CD8-positive, alpha-beta T cell (primary cell): ENCODE measurements at places on chromosomes 2 and 18.

- no peak for DNase-seq
Measured at GRCh38 chr18:46574743-46575115, 82.3 kb downstream of the LOXHD1 start.

DNA sequence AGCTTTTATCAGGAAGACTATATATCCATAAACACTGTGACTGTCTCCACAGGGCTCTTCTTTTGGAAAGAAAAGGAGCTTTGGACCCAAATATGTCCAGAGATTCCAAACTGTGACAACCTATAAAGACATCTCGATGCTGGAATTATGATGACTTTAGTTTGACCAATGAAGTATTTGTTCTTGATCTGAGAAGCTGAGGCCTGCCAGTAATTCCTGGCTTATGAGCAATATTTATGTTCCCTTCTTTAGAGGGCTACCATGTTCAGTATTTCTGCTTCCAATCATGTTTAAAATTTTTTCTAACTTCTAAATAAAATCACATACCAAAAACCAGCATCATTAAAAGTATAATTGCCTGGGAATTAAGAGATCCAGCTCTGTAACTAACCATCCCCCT is 41.1 kb downstream of the FEZ2 start:
- DNase-seq, result no peak

DNA sequence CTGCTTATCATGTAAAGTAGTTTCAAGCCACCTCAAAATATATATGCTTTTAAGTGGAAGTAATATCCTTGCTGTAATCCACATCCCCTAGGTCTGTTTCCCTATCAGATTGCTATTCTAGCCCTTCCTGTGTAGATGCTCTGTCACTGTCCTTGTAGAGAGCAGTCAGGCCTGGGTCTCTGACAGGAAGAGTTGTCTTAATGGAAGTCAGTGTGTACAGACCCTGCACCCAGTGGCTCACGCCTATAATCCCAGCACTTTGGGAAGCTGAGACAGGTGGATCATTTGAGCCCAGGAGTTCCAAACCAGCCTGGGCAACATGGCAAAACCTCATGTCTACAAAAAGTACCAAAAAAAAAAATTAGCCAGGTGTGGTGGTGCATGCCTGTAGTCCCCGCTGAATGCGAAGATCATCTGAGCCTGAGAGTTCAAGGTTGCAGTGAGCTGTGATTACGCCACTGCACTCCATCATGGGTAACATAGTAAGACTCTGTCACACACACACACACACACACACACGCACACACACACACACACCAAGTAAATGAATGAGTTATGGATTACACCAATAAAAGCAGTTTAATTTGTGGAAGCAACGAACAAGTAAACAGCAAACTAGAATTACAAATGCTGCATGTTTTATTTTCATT is 70.2 kb upstream of the DSC1 start:
- DNase-seq, result no peak

GRCh38 chr18:45136381-45137086 is 455.8 kb downstream of the SETBP1 start:
- DNase-seq, result no peak

- no peak for DNase-seq
Measured at GRCh38 chr2:42829671-42830440, 37.5 kb upstream of the HAAO start.

GRCh38 chr2:153386481-153386897 is 92.1 kb downstream of the RPRM start:
- DNase-seq, result no peak

GRCh38 chr18:22432657-22433137 is 15.0 kb upstream of the CTAGE1 start:
- DNase-seq, result no peak

DNA sequence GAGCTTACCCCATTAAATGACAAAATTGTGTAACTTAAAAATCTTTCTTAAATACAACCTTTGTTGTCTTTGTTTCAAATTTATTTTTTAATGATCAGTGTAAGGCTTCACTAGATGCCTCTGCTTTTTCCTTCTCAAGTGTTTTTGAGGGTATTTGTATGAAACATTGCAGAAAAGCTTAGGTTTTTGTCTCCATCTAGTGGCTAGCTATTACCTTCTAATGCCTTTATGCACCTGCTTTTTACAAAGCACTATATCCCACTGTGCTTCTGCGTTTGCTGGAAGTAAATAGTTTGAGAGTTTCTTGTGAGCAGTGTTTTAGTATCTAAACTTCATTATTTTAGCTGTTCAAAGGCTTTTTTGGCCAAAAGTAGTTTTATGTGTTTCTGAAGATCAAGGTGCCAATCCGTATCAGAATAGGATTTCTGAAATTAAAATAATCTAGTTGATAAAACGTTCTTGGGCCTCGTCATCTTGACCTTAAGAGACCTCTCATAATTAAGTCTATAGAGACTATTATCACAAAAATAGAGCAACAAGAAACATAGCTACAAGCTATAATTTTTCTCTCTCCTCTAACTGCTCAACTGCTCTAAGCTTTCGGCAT is 47.0 kb downstream of the IWS1 start:
- DNase-seq, result no peak

- DNase-seq, result no peak
Measured at GRCh38 chr18:35331367-35332087, 12.7 kb downstream of the ZNF24 start.

DNA sequence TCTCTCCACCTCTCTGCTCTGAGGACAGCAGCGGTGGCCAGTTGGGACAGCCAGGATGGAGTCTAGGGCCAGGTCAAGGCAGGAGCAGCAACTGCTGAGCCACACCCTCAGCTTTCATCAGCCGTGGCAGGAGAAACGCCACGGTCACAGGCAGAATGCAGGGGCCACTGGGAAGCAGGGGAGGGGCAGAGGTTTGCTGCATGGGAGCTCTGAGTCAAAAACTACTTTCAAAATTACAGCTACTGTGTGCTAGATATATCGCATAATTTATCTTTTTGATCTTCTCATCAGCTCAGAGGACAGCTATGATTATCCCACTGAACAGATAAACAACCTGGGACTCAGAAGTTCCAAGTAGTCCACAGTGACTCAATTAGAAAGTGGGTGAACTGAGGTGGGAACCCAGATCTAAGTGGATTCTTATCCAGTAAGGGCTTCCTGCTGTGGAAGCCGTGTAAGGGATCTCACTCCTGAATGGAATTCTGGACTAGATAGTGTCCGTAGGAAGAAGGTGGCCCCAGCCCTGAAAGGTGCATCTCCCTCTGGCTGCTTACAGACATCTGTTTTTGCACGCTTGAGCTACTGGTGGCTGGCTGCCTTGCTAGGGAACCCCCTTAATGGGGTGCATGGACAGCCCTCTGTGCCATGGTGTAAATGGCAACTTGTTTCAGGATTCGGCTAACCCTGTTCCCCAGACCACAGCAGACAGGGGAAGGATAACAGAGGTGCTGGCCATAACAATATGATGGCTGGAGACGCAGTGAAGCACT is 194.6 kb upstream of the SMAD2 start:
- no peak for DNase-seq

GRCh38 chr18:6745504-6746031 is 16.1 kb downstream of the ARHGAP28 start:
- DNase-seq, result no peak

DNA sequence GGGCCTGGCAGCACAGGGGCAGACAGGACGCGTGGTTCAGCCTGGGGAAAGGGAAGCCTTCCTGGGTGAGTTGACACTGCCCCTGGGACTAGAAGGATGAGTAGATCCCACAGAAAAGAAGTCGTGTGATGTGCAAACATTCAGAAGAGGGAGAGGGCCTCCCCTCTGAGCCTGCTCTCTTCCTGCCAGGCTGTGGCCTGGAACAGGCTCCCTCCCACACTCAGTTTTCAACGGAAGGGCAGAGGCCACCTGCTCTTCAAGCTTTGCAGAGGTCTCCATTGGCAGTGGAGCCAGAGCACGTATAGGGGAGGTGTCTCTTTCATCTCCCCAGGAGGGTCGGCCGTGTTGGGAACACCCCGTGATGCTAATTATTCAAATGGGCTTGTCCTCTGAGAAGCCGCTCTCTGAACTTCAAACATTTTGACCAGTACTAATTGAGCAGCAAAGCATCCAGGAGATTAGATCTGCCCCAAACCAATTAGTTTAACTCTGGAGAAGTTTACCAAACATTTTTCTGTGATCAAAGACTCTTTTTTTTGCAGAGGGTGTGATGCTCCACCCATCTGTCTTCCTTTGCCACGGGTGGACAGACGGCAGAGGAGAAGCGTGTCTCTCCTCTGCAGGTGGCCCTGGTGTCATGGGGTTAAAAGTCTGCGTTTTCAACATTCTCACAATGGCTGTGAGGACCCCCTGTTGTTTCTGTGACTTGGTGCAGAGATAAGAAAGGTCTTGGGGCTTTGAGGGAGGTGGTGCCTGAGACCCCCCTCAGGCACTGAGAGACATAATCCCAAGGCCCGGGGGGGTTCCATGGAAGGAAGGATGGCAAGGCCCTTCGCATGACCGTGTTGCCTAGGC is 29.5 kb upstream of the ODC1 start:
- no peak for DNase-seq

GRCh38 chr2:146786396-146786795 is 1058.4 kb upstream of the ACVR2A start:
- DNase-seq, result no peak

DNA sequence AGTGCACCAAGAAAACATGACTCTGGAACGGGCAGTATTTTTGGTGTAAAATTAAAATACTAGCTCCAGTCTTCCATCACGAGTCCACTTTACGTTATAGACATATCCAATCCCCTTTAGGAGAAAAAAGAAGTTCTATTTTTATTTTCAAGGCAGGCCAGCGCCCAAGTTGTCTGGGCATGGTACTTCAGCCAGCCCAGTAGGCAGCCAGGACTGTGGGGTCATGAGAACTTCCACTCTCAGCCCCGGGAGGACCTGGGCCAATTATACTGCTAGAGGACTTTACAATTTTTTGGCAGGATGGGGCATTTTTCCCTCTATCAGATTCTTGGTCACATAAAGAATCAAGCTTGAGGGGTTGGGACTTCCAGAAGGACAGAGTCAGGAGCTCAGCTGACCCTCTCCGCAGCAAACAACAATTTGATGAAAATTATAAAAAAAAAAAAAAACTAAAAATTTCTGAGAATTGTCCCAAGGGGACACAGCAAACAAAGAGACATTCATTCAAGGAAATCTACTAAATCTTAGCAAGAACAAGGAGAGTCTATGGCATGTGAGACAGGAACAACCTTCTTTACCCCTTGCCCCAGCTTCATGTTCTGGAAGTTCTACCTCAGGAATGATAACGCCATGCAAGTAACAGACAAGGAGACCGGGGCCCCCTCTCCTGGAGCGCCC is 37.3 kb upstream of the B3GNT2 start:
- no peak for DNase-seq

DNA sequence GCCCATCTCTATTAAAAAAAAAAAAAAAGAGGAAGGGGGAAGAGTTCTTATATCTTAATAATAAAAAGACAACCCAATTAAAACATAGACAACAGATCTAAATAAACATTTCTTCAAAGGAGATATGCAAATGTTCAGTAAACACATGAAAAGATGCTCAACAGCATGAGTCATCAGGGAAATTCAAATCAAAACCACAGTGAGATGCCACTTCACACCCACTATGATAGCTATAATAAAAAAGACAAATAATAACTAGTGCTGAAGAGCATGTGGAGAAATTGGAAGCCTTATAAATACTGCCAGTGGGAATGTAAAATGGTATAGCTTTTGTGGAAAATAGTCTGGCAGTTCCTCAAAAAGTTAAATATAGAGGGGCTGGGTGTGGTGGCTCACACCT is 61.5 kb upstream of the CYP20A1 start:
- peak; percentile 35 for DNase-seq

- no peak for DNase-seq
Measured at GRCh38 chr2:132441051-132441450, 24.4 kb downstream of the GPR39 start.

GRCh38 chr2:171747371-171747770 is 60.1 kb downstream of the DYNC1I2 start:
- no peak for DNase-seq

DNA sequence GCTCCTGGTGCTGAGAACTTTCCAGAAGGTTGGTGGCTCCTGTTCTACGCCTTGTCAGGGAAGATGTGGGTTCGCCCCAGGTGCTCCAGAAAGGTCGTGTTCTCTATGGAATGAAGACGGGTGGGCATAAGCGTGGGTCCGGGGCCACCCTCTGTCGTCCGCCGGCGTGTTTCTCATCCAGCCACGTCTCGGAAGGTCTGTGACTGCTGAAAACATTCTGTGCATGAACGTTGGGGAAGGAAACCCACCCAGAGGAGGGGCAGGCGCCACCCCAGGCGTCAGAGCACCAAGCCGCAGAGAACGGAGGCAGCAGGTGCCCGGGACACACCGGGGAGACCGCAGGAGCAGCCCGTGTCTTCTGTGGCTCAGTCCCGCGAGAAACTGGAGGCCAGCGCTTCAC is 118.2 kb downstream of the RTP5 start:
- DNase-seq, result no peak

DNA sequence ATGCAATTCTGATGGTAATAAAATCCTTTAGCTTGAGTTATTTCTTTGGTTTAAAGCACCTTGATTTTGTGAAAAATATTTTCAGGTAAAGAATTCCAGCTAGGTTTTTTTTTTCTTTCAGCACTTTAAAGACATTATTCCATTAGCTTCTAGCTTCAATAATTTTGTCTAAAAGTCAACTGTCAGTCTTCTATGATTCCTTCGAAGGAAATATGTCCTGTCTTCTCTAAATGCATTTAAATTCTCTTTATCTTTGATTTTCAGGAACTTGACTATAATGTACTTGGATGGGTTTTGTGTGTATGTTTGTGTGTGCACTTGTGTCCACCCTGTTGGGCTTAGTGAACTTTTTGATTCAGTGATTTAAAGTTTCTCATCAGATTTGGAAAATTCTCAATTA is 4.7 kb downstream of the LONRF2 start:
- DNase-seq, result no peak

DNA sequence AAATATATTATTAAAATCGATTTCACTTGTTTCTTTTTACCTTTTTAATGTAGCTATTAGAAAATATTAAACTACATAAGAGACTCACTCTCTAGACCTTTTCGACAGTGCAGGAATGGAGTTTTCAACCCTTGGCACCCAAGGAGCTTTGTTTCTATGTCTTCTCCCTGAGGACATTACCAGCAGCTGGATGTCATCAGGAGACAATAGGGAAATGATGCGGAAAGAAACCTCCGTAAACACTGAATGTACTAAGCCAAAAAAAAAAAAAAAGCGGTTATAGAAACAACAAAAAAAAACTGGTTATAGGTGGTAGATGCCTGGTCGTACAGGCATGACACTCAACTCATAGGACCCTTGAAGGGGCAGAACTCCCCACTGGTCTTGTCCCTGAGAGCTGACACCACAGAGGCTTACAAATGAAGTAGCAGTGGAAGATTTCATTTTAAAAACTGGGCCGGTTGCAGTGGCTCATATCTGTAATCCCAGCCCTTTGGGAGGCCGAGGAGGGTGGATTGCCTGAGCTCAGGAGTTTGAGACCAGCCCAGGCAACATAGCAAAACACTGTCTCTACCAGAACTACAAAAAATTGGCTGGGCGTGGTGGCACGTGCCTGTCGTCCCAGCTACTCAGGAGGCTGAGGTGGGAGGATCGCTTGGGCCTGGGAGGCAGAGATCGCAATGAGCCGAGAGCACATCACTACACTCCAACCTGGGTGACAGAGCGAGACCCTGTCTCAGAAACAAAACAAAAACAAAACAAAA is 23.8 kb downstream of the THAP4 start:
- no peak for DNase-seq

- no peak for DNase-seq
Measured at GRCh38 chr2:196610796-196611195, 28.7 kb upstream of the CCDC150 start.

- DNase-seq, result no peak
Measured at GRCh38 chr18:62522178-62522503, 684 bp upstream of the ZCCHC2 start.
